ENCODE measurements at places on chromosomes 5 and 9.

- DNase-seq = no peak
These were observed 1073.2 kb upstream of the DMAC1 start for GRCh38 chr9:8872802-8873201.

DNA sequence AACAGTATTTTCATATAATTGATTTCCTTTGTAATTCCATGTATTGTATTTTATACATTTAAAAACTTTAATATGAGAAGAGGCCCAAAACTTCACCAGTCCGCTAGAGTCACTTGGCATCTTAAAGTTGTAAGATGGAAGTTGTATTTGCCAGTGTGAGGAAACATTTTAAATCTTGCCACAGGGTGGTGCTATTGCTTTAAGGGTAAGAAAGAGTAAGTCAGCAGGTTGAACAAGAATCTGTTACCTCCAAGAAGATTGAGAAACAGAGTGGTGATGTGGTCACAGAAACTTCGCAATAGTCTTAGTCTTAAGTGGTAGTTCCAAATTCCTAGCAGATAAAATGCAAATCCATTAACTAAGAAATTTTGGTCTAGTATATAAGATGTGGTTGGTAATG, 39.8 kb upstream of the RANBP6 start:
- DNase-seq = peak; percentile 16

DNA sequence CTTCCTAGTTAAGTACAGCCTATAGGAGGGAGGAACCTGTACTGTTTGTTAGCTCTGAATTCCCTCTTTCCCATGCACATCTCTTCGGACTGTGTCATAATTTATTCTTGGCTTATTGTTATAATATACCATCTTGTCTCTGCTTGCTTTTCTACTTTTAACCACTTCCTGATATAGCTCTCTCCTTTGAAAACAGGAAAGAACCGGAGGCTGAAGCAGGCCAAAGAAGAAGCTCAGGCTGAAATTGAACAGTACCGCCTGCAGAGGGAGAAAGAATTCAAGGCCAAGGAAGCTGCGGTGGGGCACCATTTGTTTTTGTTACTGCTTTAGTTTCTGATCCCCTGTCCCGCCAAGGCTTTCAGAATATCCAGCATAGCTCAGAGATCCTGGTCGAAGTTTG, 4.8 kb downstream of the ATP6V1G1 start:
- DNase-seq = no peak

DNA sequence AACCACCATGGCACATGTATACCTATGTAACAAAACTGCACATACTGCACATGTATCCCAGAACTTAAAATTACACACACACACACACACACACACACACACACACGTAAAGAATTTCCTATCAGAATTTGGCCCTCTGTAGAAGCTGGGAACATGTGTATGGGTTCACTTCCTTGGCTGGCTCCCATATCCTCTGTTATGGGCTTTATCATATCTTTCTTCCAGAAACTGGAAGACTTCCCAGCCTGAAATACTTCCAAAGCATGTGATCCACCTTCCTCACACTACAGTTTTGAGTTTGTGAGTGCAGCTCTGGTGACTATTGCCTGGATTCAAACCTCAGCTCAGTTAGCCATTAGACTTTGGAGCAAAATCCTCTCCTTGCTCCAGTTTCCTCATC, 78.6 kb upstream of the GDNF start:
- DNase-seq = no peak

- DNase-seq = no peak
These were observed 24.3 kb upstream of the UBAP2 start for GRCh38 chr9:34072868-34073590.

DNA sequence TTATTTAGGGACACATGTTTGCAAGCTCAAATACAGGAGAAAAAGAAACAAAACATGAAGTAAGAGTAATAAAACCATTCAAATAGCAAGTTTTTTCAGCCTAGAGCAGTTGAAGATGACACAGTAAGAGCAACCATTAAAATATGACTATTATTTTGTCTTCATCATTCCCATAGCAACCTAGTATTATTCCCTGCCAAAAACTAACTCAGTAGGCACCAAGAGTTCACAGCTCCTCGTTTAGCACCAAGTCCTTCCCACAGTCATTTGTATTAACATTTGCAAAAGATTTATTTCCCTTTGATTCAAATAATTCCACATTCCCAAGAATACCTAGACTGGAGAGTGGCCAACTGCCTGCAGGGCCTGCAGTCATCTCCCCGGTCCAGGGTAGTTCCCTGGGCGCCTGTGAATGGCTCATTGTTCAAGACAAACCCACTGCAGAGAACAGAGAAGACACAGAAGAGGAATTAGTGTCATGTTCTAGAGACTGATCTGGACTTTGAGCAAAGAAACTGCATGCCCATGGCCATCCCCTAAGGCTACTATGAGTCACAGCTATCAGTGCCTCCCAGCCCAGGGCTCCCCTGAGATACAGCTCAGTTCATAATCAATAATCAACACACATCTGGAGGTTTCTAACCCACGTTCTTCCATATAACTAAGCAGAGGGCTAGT, 139.1 kb upstream of the MAP3K1 start:
- no peak for DNase-seq

DNA sequence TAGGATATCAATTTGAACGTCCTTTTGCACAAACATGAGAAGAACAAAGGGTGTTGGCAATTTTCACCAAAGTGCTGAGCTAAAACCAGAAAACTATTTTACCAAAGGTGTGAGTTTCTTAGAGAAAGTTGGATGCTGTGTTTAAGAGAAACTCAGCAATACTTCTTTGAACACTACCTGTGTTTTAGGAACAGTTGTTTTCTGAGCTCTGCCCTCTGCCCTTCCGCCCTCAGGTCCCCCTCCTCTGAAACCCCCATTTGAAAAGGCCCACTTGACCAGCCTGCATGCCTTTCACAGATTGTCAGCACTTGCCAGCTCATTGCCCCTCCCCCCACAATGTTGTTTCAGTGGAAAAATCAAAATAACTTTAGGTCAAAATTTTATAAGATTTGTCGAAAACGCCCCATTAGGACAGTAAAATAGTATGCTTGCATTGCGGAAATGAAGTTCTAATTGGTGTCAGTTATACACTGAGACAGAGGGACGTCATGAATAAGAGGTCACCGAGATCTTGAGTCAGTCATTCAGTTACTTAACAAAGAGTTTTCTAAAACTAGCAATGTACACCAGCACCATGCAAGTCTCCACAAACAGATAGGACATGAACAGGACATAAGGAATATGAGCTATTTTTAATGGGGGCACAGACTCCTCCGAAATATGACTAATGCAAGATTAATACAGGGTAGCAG, 61.9 kb upstream of the IL7R start:
- DNase-seq = no peak

- no peak for DNase-seq
These were observed at the start of gene EDIL3 for GRCh38 chr5:84384604-84385575. EDIL3 (minus strand) TSS chr5:84384880; CDS start chr5:84384374, 506 bp downstream.

- no peak for DNase-seq
These were observed 121.3 kb downstream of the ADAMTS2 start for GRCh38 chr5:179223961-179224360.

DNA sequence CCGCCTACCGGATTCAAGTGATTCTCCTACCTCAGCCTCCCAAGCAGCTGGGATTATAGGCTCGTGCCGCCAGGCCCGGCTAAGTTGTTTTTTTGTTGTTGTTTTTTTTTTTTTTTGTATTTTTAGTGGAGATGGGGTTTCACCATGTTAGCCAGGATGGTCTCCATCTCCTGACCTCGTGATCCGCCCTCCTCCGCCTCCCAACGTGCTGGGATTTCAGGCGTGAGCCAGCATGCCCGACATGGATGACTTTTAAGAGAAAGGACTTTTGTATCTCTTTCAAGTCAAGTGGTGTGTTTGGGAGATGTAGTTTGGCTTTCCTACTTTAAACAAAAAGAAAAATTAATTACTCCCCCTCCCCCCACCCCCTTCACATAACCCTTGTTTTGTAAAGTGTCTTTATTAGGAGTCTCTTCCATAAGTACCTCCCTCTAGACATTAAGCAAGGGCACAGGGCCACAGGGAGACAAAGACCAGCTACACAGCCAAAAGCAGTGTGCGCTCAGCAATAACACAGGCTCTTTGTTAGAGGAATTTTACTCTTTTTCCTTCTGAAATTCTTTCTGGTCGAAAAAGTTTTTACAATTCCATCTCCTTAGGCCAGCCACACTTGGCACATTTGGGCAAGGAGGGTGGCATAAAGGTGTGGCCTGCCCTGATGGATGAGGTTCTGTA, 31.2 kb downstream of the JAKMIP2 start:
- no peak for DNase-seq

DNA sequence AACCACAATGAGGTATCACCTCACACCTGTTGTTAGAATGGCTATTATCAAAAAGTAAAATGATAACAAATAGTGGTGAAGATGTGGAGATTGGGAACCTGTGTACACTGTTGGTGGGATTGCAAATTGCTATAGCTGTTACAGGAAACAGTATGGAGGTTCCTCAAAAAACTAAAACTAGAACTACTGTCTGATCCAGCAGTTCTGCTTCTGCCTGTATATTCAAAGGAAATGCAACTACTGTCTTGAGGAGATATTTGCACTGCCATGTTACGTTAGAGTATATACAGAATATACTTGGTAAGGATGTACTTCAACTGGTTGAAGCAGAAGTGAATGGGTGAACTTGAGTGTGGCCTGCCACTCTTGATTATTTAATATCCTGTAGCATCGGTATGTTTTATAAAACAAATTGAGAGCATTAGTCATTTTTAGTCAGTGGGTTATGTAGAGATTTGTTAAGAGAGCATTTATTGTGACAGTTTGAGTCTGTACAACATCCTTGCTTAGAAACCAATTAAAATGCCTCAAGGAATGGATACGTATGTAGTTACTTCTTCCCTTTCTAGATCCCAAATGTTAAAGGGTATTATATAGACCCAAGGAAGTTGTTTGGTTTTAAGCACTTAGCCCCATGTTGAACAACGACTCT, 37.5 kb downstream of the ZCCHC7 start:
- DNase-seq = no peak

DNA sequence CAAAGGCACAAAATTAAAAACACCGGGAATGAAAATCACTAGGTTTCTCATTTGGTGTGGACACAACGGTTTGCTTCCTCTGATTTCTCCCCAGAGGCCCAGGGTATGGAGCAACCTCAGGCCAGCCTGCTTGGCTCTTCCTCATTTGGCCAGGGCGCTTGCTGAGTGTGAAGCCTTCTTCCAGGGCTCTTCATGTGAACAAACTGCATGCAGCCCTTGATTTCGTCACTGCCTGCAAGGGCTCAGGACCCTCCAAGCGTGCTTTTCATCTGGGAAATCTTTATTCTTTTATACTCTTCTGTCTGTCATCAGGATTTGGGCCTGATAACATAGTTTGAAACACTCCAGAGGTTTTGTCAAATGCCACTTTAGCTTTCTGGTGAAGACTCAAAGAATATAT, 122.6 kb upstream of the KLF4 start:
- no peak for DNase-seq

GRCh38 chr5:72015103-72015548, 92.1 kb upstream of the MAP1B start:
- DNase-seq = peak; percentile 3

GRCh38 chr5:72604111-72604797, 97.0 kb upstream of the ZNF366 start:
- no peak for DNase-seq

Data from NK-92 treated with Interleukin-12 subunit alpha and Interleukin-12 subunit beta, amount 100 ng/mL, for 24 hours (cell line).